ENCODE measurements at places on chromosomes 5 and 9.

- no peak for DNase-seq
These were observed 11.6 kb upstream of the ANXA2R start for GRCh38 chr5:43051684-43052083.

DNA sequence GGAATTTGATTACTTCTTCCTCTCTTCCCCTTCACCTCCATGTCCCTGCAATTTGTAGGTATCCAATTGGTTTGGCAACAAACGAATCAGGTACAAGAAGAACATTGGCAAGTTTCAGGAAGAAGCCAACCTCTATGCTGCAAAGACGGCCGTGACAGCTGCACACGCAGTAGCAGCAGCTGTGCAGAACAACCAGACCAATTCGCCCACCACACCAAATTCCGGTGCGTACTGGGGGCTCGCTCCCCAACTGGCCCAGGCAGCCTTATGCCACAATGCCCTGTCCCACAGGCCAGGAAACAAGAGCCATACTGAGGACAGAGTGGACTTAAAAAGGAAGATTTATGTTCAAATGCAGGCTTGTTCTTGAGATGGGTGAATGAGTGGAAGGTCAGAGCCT lies 213.5 kb downstream of the PBX3 start:
- DNase-seq = no peak

GRCh38 chr9:99762470-99762869 lies 59.2 kb upstream of the NR4A3 start:
- DNase-seq = no peak

DNA sequence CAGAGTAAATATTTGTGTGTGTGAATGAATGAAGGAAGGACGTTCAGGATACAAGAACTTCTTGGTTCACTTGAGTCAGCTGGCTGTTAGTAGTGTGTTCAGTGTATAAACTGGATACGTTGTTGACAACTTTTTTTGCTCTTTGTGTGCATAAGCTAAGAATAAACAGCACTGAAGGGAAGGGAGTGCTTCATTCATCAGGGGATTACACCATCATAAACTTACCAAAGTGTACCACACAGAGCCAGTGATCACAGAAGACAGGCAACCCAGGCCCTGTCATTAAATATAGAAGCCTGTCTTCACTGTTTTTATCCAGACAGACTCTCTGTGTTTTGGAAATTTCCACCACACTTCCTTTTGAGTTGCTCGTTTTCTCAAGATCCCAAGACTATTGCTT lies 55.5 kb upstream of the MEF2C start:
- DNase-seq = no peak

- no peak for DNase-seq
These were observed 54.9 kb downstream of the COL15A1 start for GRCh38 chr9:98998441-98999151.

DNA sequence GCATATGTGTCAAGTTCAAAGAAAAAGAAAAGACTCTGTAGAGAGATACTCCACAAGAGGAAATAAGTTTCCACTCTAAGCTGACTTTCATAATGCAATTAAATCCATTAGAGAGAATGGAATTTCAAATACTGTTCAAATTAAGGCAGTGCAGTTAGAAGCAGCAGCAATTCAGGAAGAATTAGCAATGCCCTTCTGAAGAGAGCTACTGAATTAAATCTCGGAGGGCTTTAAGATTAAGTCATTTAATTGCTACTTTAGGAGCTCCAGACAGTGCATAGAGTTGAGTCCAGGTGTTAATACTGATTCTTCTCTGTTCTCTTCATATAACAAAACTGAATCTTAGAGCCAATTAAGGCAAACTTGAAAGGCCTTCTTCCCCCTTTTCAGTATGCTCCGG lies 8.5 kb downstream of the CDH12 start:
- DNase-seq = no peak

- DNase-seq = no peak
These were observed 928 bp upstream of the PCDHGC4 start for GRCh38 chr5:141483902-141484301.

DNA sequence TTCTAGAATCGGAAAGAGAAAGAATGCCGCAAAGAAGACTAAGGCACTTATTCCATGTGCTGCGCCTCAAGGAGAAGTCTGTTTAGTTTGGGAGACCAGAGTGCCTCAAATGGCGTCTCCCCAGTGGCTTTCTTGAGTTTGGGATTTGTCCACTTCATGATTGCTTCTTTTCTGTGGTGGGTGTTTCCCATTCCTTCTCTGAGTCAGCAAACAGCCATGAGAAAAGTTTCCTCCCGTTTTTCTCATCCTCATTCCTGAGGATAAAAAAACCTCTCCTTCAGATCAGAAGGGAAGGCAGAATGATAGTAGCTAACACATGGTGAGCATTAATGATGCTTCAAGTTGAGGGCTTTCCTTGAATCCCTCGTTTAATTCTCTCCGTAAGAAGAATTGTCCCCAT lies 275.9 kb upstream of the WWC1 start:
- DNase-seq = no peak

DNA sequence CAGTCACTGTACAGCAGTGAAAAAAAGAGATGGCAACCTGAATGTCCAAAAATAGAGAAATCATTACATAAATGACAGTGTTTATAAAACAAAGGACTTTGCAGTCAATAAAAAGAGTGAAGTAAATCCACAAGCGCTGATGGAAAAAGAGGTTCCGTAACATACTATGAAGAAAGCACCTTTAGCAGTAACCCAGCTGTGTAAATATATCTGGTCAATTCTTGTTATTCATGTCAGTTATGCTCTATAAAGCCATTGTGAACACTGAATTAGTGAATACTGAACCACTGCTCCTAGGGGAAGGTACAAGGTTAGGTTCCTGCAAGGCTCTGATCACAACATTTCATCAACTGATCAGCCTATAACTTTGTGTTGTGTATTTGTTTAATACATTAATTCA lies 39.5 kb downstream of the CCNJL start:
- DNase-seq = no peak

Data from esophagus squamous epithelium (tissue), 5 donors.